SJSA1 (cell line): ENCODE measurements at places on chromosomes 11 and 22. TPM values are rescaled to one million over a fixed set of nuclear protein-coding genes. Genes with fewer than 3 reads are reported as not detected.

SCN4B gene
- not detected in 2 replicates for total RNA-seq

LZTR1 gene
- 15.9 and 21.9 TPM in 2 replicates for total RNA-seq

OR5A1 gene
- total RNA-seq: not detected in 2 replicates

TXN2 gene
- total RNA-seq: 18.8 and 27.4 TPM in 2 replicates

RASSF10 gene
- total RNA-seq: not detected in 2 replicates

SAMM50 gene
- total RNA-seq: 39.8 and 46.3 TPM in 2 replicates

CD6 gene
- total RNA-seq: 0.05 TPM in 1 of 2 replicates, not detected in the other

- H3K4me1 ChIP-seq: peaks cover 7% of the 10 kb centered on the region; the same call in 1 of the 2 replicates
- H3K4me3 ChIP-seq: no peak overlapping the region
- peaks cover 6% of the 10 kb centered on the region; the same call in 1 of the 2 replicates for H3K27me3 ChIP-seq
- H3K36me3 ChIP-seq: no peaks in the 10 kb centered on the region
- H3K27ac ChIP-seq: no peak overlapping the region
- DNase-seq: no peak
Measured at GRCh38 chr22:25484521-25485315, 79.8 kb upstream of the GRK3 start.

- H3K36me3 ChIP-seq: no peaks in the 10 kb centered on the region
- no peak overlapping the region for H3K4me3 ChIP-seq
- no peak overlapping the region for H3K27ac ChIP-seq
- H3K4me1 ChIP-seq: no peaks in the 10 kb centered on the region
Measured at GRCh38 chr22:44638971-44639760, 62.8 kb upstream of the PRR5 start.

- no peak overlapping the region for H3K27ac ChIP-seq
- no peaks in the 10 kb centered on the region for H3K4me1 ChIP-seq
- DNase-seq: peak; percentile 34
- peaks cover 9% of the 10 kb centered on the region for H3K27me3 ChIP-seq
- no peak overlapping the region for H3K4me3 ChIP-seq
Measured at GRCh38 chr22:49733631-49734030, 94.0 kb downstream of the BRD1 start.

DNA sequence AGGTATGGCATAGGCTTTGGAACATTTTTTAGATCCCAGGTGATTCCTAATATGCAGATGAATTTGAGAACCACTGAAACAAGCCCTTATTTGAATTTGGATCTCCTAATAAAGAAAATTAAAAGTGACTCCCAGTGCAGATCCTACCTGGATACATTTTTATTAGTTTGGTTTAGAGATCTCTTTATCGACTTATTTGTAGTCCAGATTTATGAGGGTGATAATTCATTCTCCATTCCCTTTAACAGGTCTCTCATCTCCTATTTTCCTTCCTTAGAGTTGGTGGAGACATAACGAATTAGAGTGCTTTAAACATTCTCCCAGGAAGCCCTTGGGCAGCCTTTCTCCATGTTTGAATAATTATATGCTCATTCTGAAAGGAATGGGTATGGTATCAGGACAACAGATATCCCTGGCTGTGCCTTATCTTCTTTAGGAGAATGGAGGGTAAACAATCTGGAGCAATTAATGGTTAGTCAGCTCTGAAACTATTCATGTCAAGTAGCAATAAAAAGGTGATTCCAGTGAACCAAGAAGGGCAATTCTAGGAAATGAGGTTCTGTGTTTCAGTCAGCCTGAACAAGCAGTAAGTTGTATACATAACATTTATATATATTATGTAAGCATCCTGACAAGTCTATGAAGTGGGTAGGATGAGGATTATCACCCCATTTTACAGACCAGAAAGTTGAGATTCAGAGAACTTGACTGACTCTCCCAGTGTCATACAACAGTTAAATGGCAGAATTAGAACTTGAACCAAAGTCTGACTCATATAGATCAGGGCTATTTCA is 53.9 kb upstream of the RCE1 start:
- DNase-seq: peak; percentile 36
- H3K27me3 ChIP-seq: no peaks in the 10 kb centered on the region
- H3K27ac ChIP-seq: no peak overlapping the region; the same call in 1 of the 2 replicates
- no peak overlapping the region for H3K4me3 ChIP-seq
- peaks cover 9% of the 10 kb centered on the region for H3K4me1 ChIP-seq

DNA sequence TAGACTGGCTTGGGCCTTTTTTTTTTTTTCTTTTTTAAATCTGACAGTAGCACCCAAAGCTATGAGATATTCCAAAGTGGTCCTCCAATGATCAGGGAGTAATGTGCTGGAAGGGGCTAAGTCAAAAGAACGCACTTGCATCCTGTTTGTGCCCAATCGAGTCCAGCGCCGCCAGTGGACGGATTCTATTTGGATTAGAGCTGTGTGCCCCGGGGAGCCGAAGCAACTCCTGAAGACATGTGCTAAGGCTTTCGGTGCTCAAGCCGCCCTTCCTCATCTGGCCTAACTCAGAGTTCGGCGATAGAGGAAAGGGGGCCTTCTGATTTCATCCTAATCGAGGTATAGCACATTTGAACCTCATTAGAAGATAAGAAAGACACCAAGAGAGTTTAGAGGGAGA is 147.8 kb upstream of the NECTIN1 start:
- H3K4me3 ChIP-seq: no peak overlapping the region
- DNase-seq: no peak
- no peaks in the 10 kb centered on the region for H3K27me3 ChIP-seq
- H3K4me1 ChIP-seq: no peaks in the 10 kb centered on the region
- no peak overlapping the region for H3K27ac ChIP-seq

DNA sequence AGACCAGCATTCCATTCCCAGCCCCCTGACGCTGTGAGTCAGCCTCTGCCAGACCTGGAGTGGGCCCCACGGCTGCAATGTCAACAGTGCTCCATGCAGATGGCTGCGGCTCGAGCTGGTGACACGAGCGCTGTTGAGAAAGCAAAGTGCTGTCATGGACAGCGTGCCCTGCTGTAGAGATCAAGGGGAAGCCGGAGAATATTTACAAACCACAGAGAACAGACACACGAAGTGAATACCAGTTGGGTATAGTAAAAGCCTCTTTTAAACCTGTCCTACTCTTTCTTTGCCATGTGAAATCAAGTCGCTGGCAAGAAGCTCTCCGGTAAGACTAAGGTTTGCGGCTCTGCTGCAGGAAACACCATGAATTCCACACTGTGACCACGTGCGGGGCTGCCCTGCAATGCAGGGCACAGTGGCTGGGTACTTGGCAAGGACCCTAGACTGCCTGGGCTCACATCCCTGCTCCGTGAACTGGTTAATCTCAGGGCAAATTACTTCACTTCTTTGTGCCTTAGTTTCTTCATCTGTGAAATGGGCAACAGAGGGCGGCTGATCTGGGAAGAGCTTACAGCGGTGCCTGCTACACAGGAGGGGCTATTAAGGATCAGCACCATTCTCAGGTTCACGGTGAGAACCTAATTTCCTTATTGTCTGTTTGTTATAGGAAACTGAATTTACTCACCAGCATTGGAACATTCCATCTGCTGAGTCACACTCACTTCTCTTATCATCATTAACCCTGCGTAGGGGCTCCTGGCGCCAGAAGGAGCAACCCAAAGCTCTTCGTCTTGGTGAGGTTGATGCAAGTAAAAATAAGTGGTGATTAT is 27.8 kb upstream of the ELFN2 start:
- DNase-seq: peak; percentile 92
- H3K36me3 ChIP-seq: no peaks in the 10 kb centered on the region
- no peaks in the 10 kb centered on the region for H3K27me3 ChIP-seq

GRCh38 chr11:116177521-116178210 is 595.1 kb downstream of the BUD13 start:
- no peak overlapping the region for H3K4me3 ChIP-seq
- DNase-seq: no peak
- H3K4me1 ChIP-seq: no peaks in the 10 kb centered on the region
- no peaks in the 10 kb centered on the region for H3K27me3 ChIP-seq
- H3K27ac ChIP-seq: no peak overlapping the region
- no peaks in the 10 kb centered on the region for H3K36me3 ChIP-seq

GRCh38 chr22:46053563-46054090 is 76.7 kb upstream of the WNT7B start:
- peaks cover 70% of the 10 kb centered on the region for H3K4me1 ChIP-seq
- DNase-seq: peak; percentile 87
- no peaks in the 10 kb centered on the region; the same call in 1 of the 2 replicates for H3K36me3 ChIP-seq
- no peaks in the 10 kb centered on the region for H3K27me3 ChIP-seq

GRCh38 chr11:38809521-38809920 is 2211.5 kb upstream of the RAG2 start:
- H3K4me3 ChIP-seq: no peak overlapping the region
- no peak overlapping the region for H3K27ac ChIP-seq
- no peaks in the 10 kb centered on the region for H3K27me3 ChIP-seq

GRCh38 chr11:87675993-87676392 is 499.2 kb downstream of the RAB38 start:
- DNase-seq: no peak

GRCh38 chr11:61138935-61139334 is 22.3 kb downstream of the VPS37C start:
- no peak overlapping the region for H3K27ac ChIP-seq
- no peak for DNase-seq
- H3K4me3 ChIP-seq: no peak overlapping the region
- peaks cover 33% of the 10 kb centered on the region for H3K36me3 ChIP-seq
- peaks cover 10% of the 10 kb centered on the region for H3K4me1 ChIP-seq

DNA sequence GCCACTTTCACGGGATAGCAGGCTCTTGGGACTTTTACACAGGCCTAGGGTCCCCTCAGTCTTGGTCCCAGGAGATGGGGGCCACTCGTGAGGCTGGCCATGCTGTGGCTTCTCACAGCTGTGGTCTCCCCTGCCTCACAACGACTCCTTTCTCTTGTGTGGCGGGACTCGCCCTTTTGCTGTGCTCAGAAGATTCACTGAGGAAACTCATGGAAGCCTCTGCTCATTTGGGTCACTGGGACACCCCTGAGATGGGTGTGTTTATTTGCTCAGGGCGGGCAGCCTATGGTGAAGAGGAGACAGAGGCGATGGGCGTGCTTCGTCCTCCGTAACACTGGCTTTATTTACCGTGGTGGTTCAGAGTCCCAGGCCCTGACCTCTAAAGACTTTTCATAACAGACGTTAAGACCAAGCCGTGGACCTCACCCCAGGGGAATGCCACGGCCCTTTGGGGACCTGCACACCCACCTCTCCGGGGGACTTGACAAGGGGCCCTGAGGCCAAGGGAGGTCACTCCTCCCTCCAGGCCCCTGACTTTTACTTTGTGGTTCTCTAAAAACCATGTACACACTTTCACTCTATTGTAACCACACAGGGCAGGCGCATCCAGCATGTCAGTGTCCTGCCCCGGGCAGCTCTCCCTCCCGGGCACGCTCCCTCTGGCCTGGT is 15.5 kb downstream of the TEF start:
- no peak overlapping the region for H3K27ac ChIP-seq
- peaks cover 45% of the 10 kb centered on the region for H3K36me3 ChIP-seq
- H3K27me3 ChIP-seq: no peaks in the 10 kb centered on the region
- no peak overlapping the region for H3K4me3 ChIP-seq

GRCh38 chr11:68806931-68807844 is 34.5 kb downstream of the CPT1A start:
- H3K4me3 ChIP-seq: no peak overlapping the region
- peaks cover 10% of the 10 kb centered on the region for H3K4me1 ChIP-seq
- peaks cover 77% of the 10 kb centered on the region for H3K36me3 ChIP-seq
- no peak overlapping the region for H3K27ac ChIP-seq

DNA sequence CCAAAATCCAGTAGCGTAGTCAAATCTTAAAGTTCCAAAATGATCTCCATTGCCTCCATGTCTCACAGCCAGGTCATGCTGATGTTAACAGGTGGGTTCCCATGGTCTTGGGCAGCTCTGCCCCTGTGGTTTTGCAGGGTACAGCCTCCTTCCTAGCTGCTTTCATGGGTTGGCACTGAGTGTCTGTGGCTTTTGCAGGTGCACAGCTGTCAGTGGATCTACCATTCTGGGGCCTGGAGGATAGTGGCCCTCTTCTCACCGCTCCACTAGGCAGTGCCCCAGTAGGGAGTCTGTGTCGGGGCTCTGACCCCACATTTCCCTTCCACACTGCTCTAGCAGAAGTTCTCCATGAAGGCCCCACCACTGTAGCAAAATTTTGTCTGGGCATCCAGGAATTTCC is 132.8 kb downstream of the KCNC1 start:
- H3K4me1 ChIP-seq: no peaks in the 10 kb centered on the region
- no peaks in the 10 kb centered on the region for H3K27me3 ChIP-seq
- no peak overlapping the region for H3K4me3 ChIP-seq
- no peaks in the 10 kb centered on the region for H3K36me3 ChIP-seq
- no peak overlapping the region for H3K27ac ChIP-seq
- DNase-seq: no peak

DNA sequence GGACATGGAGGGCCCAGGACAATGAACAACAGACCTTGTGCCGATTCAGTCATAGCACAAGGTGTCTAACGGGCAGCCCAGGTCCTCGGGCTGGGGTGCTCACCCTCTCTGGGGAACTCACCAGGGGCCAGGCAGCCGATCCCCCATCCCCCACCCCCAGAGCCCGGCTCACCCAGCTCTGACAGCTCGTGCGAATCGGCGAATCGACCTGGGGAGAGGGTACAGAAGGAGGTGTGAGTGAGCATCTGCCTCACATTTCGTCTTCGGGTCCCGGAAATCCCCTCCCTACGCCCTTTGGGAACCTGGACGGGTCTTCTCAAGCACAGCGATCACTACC is 423 bp downstream of the PEX16 start:
- H3K4me1 ChIP-seq: peaks cover 15% of the 10 kb centered on the region
- peaks cover 7% of the 10 kb centered on the region for H3K27me3 ChIP-seq
- H3K4me3 ChIP-seq: peak overlapping the region; percentile 75
- peak overlapping the region; percentile 68 for H3K27ac ChIP-seq
- peaks cover 48% of the 10 kb centered on the region for H3K36me3 ChIP-seq
- no peak for DNase-seq

GRCh38 chr22:24516301-24516737 is 21.2 kb downstream of the UPB1 start:
- H3K27ac ChIP-seq: peak overlapping the region; percentile 6; the same call in 1 of the 2 replicates
- H3K27me3 ChIP-seq: no peaks in the 10 kb centered on the region
- peak; percentile 79 for DNase-seq

DNA sequence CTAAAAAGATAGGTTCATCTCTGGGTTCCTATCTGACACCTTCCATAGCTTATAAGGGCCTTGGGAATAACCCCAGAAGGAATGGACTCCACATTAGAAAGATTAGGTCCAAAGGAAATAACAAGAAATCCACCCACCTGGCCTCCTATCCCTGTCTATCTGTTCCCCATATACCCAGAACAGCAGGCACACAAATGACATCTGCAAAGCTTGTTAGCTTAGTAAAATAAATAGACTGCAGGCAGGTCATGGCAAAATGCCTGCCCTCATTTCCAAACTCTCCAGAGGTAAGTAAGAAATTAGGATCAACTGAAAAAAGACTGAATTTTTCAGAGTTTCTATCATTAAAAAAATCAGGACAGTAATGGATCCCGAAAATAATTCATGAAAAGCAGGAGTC is 489.5 kb downstream of the DLG2 start:
- no peak for DNase-seq
- H3K4me3 ChIP-seq: no peak overlapping the region
- no peaks in the 10 kb centered on the region for H3K27me3 ChIP-seq

- no peaks in the 10 kb centered on the region for H3K4me1 ChIP-seq
- no peaks in the 10 kb centered on the region for H3K36me3 ChIP-seq
- H3K4me3 ChIP-seq: no peak overlapping the region
- no peak overlapping the region for H3K27ac ChIP-seq
- DNase-seq: no peak
Measured at GRCh38 chr11:17418444-17419081, 30.1 kb upstream of the KCNJ11 start.
